ENCODE measurements at places on chromosomes 5 and 9.

GRCh38 chr5:96709152-96709821, 47.1 kb downstream of the CAST start:
- DNase-seq, result no peak

GRCh38 chr5:893711-894110, 1.0 kb downstream of the TRIP13 start:
- no peak for DNase-seq

DNA sequence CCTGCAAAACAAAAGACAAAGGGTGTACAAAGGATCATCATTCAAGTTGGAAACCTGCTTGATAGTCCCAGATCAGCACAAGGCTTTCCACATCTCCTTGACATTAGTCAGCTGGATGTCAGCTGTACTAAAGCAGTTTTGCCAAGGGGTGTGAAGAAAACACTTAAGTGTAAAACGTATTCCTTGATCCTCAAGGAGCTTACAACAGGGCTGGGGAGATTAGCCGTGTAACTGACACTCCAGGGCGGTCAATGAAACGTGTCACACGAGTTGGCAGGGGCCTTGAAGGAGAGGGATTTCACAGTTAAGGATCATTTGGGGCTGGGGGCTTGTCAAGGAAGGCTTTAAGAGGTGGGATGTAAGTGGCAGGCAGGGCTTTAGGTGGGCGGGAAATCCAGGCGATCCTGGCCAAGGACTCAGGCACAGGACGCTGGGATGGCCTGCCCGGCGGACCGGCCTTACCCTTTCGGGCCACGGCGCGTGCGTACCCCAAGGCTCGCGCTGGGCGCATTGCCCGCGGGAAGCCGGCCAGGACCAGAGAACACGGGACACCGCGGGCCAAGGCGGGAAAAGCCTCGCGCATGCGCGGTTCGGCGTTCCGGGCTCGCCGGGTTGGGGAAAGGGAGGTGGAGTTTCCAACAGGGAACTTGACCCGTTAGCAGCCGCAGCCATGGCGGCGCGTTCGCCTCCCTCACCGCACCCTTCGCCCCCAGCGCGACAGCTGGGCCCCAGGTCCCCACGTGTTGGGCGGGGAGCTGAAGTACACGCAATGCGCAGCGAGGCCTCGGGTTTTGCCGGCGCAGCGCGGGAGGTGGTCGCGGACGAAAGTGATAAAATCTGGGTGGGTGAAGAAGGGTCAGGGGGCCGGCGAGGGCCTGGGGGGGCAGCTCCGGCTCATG, at the start of gene CNTLN:
TSS of gene CNTLN (plus strand) at position 645 of the 899 bp plus-strand sequence. CDS start at position 671, 26 bp downstream.
- DNase-seq, result no peak

- DNase-seq, result no peak
Measured at GRCh38 chr9:135198586-135199285, 111.3 kb downstream of the OLFM1 start.

DNA sequence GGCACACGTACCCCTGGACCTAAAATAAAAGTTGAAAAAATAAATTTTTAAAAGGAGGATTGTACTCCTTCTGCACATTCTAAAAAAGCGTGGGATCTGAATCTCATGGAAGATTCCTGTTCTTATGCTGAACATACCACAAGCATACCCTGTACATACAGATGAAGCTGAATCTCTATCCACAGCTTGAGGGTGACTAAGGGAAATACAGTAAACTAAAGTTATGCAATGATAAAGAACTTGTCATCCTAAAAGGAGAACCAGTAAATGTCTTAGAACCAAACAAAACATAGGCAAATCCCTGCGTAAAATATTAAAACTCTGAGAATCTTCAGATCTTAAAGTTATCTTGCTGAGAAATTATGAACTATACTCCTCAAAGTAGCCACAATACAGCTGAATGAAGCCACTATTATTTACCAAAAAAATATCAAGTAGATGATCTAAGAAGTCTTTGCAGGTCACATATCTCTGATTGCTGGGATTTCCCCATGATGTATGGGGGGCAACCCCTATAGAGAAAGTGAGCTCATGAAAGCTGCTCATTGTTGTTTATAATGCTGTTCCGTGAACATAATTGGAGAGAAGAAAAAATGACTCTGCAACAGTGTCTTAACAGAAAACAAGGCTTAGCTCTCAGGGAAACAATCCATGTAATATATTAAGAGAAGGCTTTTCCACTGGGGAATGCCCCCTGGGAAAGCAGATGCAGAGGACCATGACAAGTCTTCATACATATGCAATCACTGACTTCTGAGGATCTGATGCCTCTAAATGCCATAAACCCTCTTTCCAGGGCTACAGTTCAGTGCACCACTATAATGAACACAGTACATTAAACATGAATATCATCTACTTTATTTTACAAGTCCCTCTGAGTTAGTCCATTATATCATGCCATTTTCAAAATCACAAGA, 210.1 kb downstream of the EPB41L4A start:
- DNase-seq, result no peak

Data from activated CD8-positive, alpha-beta memory T cell treated with anti-CD3 and anti-CD28 coated beads for 1 hour (primary cell).